ENCODE measurements at places on chromosomes 7 and 10.
A peak's percentile ranks its signal among the peaks of the same experiment; 100 is the strongest.

GRCh38 chr10:61779950-61780659, 117.4 kb downstream of the CABCOCO1 start:
- DNase-seq, result peak; percentile 84

GRCh38 chr10:67943917-67944316, 59.5 kb downstream of the SIRT1 start:
- DNase-seq, result no peak

DNA sequence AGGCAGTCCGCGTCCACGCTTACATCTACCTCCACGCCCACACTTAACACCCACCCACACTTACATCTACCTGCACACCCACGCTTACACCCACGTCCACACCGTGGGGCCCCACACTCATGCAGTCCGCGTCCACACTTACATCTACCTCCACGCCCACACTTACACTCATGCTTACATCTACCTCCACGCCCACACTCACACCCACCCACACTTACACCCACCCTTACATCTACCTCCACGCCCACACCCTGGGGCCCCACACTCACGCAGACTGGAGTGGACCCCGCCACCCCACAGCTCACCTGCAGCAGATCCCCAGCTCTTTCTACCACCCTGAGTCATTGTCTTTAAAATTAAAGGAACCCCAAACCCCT, 32.4 kb upstream of the PWWP2B start:
- DNase-seq, result peak; percentile 12

DNA sequence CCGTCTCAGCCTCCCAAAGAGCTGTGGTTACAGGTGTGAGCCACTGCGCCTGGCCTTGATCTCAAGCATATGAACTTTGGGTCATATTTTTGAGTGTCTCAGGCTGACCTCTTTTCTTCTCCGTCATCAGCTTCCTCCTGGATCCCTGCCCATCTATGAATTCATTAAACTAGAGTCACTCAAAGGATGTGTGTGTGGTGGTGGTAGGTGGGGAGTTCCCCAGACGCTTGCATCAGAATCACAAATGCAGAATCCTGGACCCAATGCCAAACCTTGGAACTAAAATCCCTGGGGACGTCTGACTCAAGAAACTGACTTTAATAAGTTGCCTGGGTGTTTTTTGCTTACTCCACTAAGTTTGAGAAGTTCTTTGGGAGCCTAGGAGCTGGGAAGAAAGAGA, 6.7 kb upstream of the CREB5 start:
- DNase-seq, result peak; percentile 71

DNA sequence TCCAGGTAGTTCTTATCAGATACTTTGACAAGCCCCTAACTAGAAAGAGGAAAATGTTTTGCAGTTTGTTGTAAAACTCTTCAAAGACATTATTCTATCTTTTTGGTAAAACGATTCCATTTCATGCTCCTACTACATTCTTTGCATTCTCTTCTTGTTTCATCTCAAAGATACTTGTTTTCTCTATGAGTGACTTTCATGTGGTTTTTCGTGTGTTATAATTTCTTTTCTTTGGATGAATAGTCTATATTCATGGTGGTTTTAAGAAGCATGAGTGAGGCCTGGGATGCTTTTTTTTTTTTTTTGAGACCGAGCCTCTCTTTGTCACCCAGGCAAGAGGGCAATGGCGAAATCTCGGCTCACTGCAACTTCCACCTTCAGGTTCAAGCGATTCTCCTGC, 292.5 kb upstream of the LYZL1 start:
- no peak for DNase-seq

DNA sequence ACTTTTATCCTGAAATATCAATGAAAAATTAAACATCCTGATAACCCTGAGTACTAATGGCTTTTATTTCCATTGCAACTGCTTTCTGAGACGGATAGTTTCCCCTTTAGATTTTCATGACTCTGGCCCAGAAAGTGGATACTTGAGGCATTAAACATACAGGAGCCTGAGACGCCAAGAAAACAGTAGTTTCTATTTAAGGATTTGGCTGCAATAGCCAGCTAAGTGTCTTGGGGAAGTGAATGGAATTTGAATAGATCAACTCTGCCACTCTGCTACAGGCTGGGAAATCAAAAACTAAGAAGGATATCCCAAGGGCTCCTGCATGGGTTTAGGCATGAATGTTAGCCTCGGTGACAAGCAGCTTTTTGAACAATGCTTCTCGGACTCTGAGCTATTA, 24.7 kb upstream of the GPAM start:
- DNase-seq, result no peak

DNA sequence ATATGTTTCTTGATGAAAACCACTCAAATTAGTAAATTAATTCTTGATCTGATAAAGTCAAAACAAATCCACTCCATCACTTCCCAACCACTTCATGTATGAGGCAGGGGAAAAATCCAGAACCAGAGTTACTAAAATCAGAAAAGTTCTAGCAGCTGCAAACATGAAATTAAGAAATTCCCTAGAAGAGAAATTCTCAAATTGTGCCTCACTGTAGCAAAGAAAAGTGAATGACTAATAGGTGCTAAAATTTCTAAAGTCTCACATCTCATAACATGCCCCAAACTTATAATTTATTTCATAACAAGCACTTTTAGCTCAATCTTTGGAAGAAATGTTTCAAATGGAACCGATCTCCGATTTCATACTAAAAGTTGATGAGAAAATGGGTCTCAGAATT, 345.0 kb upstream of the AOAH start:
- no peak for DNase-seq

GRCh38 chr10:77737608-77738007, 100.0 kb upstream of the KCNMA1 start:
- DNase-seq, result peak; percentile 86

DNA sequence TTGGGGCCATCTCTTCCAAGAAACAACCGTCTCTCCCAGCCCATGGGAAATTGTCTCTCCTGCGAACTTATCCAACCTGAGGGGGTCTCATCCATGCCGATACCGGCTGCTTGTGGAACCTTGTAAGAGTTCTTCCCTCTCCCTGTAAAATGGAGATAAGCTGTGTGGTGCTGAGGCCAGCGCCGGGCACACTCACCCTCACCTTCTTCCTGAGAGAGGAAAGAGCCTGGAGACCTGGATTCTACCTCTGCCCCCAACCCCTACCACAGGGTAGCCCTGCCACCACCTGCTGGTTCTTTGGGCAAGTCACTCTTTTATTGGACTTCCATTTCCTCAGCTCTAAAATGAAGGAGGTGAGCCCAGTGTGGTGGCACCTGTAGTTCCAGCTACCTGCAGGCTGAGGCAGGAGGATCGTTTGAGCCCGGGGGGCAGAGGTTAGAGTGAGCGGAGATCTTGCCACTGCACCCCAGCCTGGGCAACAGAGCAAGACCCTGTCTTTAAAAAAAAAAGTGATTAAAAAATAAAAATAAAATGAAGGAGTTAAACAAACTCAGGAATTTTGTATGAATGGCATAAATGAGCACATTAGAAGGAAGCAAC, 38.4 kb upstream of the PSAP start:
- no peak for DNase-seq

- no peak for DNase-seq
These were observed 416.4 kb upstream of the FOXK1 start for GRCh38 chr7:4265676-4266075.

- no peak for DNase-seq
These were observed 49.9 kb downstream of the PITRM1 start for GRCh38 chr10:3122486-3123205.

GRCh38 chr10:125144206-125144605, 16.2 kb downstream of the CTBP2 start:
- DNase-seq, result no peak

DNA sequence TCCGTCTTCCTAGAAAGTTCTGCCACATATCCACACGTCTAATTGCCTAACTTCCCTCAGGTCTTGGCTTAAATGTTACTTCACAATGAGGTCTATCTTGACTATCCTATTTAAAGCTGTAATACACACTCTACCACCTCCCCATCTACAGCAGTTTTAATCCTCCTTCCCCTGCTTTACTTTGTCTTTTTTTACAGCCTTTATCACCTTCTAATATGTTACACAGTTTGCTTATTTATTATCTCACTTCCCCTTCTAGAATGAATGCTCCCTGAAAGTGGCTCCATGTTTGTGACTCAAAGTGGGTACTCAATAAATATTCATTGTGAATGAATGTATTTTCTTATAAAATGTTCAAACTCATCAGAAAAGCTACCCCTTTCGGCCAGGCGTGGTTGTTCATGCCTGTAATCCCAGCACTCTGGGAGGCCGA, 13.6 kb upstream of the MICU1 start:
- no peak for DNase-seq

All from fibroblast of villous mesenchyme (primary cell).